ENCODE measurements at places on chromosomes 7 and 10.

GRCh38 chr7:140617081-140617480 lies 23.5 kb downstream of the DENND2A start:
- DNase-seq = no peak

GRCh38 chr7:24750441-24751055 lies 6.7 kb downstream of the GSDME start:
- DNase-seq = no peak

- no peak for DNase-seq
Observed at GRCh38 chr10:26311383-26311940, 94.9 kb downstream of the GAD2 start.

GRCh38 chr7:23358152-23358674 lies 59.1 kb downstream of the MALSU1 start:
- no peak for DNase-seq

GRCh38 chr10:14026325-14026724 lies 304.4 kb downstream of the FRMD4A start:
- DNase-seq = no peak

GRCh38 chr7:22346383-22347107 lies 10.4 kb downstream of the RAPGEF5 start:
- no peak for DNase-seq

- no peak for DNase-seq
Observed at GRCh38 chr10:16686054-16686902, 130.9 kb downstream of the RSU1 start.

GRCh38 chr10:43739161-43739560 lies 90.5 kb upstream of the ZNF32 start:
- no peak for DNase-seq

DNA sequence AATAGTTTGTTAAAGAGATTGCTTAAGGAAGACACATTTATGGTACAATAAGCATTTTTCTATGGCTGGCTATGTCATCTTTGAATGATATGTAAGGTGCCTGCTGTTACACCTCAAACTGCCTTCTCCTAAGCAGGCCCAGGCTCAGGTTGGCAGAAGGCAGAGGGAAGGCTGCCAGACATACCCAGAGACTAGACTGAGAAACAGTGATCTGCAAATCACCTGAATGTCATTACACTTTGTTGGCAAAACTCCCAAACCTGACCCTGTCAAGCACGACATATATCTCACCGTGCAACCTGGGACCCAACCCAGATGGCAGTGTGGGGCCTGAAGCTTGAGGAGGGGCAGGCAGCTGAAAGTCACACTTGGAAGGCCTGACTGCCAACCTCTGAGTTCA lies 136.6 kb upstream of the TARP start:
- DNase-seq = no peak

DNA sequence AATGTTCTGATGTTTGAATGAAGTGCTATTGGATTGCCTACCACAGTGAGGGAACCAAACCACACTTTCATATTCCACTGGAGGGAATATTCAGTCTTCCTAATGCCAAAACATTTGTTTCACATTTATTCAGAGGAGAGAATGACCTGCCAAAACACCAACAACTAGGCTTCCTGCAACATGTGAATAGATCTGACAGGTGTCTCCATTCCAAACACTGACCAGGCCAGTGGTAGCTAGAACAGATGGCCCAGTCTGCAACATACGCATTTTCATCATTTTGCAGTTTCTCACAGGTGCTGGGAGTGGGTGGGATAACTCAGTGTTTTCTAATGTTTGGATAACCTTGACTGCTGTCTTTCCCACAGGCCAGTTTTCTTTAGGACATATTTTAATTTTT lies 110.0 kb downstream of the RELN start:
- no peak for DNase-seq

DNA sequence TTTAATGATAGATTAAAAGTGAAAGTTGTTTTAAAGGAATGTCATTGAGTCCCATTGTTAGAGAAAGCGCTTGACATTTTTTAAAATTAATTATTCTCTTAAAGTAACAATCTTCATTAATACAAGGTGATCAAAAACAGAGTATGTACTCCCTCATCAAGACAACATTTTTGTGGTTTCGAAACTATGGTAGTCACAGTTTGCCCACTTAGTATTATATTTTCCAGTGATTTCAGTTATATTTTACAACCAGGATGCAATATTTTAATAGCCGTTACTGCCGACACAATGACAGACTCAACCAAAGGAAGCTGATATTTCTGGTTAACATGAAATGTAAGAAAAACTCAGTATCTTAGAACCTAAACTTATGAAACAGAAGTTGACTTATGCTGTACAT lies 31.3 kb downstream of the MKX start:
- no peak for DNase-seq

DNA sequence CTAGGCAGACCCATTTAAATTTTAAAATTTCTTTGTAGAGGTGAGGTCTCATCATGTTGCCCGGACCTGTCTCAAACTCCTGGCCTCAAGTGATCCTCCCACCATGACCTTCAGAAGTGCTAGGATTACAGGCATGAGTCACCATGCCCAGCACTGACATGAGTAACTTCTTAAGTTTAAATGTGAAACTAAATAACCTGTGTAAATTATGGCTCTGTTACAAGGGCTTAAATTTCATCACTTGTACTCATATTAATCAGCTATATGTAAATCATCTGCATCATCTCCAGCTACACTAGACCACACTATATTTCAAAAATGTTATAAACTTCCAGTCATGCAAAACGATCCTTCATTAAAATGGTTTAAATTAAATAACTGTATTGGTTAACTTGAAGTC lies 56.1 kb downstream of the ATAD1 start:
- DNase-seq = no peak

DNA sequence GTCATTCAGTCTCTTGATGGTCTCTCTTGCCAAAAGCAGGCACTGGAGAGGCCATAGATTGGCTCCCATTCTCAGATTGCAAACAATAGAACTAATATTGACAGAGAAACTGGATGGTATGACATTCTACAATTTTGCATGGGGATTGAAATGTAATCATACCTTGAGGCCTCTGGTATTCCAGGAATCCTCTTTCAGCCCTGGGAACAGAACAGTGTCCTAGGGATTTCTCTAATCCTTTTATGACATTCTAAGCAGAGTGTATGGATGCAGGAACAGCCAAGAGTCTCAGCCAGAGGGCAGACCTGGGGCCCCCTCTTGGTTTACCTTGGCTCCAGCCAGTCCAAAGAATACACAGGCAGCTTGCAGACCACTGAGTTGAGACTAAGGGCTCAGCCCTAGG lies 206.4 kb downstream of the KCNMA1 start:
- no peak for DNase-seq

GRCh38 chr10:3251172-3251571 lies 78.6 kb upstream of the PITRM1 start:
- DNase-seq = no peak

DNA sequence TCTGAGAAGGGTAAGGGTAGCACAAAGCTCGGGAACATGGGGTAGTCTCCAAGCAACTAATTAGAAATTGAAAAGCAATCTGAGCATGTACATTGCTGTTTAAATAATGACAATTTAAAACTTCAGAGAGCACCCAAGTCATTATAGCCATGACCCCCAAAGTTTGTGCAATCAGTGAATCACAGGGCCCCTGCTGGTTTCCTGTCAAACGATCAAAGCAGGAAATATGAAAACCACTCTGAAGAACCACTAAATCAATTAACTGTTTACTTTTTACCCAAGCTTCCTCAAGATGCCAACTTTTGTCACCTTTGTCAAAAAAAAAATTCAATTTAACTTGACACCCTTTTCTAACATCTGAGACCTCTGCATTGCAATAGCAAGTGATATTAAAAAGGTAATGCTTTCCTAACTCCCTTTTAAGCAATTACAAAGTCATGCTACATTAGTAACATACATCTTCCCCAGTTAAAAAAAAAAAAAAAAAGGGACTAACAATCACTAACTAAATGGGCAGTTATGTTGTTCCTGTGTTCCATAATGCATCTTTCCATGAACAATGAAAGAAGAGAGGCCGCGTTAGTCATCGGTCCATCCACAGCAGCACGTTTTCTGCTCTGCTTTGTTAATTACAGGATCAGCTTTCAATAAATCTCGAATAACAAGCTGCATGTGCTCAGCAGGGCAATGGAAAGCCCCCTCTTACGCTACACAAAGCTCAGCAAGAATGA lies 80.6 kb downstream of the ETV1 start:
- no peak for DNase-seq

GRCh38 chr7:150931199-150931869 lies 46.8 kb downstream of the KCNH2 start:
- no peak for DNase-seq

- DNase-seq = no peak
Observed at GRCh38 chr10:79473496-79474095, 28.2 kb upstream of the ZCCHC24 start.

DNA sequence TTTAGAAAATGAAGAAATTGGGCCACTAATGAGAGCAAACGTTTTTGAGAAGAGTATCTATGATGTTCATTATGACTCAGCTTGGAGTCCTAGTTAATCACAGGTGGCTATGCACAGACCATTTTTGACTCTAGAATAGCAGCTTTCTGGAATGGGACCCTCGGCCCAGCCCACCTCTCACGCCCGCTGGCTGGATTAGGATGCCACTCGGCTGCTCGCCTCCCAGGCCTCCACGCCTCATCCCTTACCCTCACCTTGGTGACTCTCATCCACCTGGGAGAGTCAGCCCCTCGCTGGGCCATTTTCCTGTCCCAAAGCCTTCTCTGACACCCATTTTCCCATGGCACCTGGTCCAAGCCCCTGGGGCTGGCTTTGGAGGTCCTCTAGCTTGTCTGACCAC lies 173.6 kb downstream of the ADAM12 start:
- no peak for DNase-seq

GRCh38 chr7:120064565-120064964 lies 208.4 kb upstream of the KCND2 start:
- DNase-seq = no peak

DNA sequence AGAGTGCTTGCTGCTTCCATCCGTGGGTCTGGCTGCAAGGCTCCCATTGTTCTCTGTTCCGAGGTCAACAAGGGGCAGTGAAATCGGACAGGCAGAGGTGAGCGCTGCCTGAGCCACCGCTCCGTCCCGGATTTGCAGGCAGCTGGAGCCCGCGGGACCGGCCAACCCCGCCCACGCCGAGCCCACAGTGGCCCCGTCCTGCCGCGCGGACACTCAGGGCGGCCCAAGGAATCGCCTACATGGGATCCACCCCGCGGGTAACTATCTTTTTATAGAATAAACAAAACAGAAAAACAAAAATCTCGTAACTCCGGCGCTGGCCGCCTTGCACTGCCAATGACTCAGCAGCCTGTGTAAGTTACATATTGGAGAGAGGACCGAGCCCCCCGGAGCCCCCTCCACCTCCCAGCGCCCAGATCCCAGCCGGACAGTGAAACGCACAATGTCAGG lies 1.9 kb downstream of the BNIP3 start:
- no peak for DNase-seq

- no peak for DNase-seq
Observed at GRCh38 chr7:71988201-71988600, 423.9 kb downstream of the CALN1 start.

- DNase-seq = no peak
Observed at GRCh38 chr10:6840766-6841165, 260.7 kb upstream of the PRKCQ start.

- DNase-seq = no peak
Observed at GRCh38 chr10:117421985-117422384, 46.7 kb upstream of the PDZD8 start.

- no peak for DNase-seq
Observed at GRCh38 chr10:60627778-60628748, 150.2 kb upstream of the CDK1 start.

- DNase-seq = no peak
Observed at GRCh38 chr10:132252412-132252811, 55.3 kb downstream of the STK32C start.

- no peak for DNase-seq
Observed at GRCh38 chr7:73758581-73759138, 11.4 kb downstream of the CLDN3 start.

- DNase-seq = no peak
Observed at GRCh38 chr7:107029061-107029763, 15.3 kb upstream of the PRKAR2B start.

DNA sequence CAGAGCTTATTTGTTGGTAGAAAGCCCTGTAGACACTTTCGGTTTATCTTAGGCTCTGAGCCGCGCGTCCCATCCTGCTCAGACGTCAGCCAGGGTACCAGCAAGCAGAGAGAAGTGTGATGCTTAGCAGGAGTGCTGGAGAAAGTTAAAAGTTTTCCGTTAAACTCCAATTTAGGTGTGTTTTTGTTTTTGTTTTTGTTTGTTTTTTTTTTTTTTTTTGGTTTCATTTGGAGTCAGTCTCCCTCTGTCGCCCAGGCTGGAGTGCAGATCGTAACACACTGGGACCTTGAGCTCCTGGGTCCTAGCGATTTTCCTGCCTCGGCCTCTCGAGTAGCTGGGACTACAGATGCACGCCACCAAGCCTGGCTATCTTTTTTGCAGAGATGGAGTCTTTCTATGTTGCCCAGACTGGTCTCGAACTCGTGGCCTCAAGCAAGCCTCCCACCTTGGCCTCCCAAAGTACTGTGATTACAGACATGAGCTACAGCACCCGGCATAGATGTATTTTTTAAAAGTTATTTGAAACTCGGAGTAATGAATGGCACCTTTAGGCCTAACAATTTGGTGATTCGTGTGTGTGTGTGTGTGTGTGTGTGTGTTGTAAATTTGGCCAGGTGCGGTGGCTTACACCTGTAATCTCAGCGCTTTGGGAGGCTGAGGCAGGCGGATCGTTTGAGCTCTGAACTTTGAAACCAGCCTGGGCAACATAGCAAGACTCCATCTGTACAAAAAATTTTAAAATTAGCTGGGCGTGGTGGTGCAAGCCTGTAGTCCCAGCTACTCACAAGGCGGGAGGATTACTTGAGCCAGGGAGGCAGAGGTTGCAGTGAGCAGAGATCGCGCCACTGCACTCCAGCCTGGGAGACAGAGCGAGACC lies 1.3 kb upstream of the HIP1 start:
- DNase-seq = no peak

DNA sequence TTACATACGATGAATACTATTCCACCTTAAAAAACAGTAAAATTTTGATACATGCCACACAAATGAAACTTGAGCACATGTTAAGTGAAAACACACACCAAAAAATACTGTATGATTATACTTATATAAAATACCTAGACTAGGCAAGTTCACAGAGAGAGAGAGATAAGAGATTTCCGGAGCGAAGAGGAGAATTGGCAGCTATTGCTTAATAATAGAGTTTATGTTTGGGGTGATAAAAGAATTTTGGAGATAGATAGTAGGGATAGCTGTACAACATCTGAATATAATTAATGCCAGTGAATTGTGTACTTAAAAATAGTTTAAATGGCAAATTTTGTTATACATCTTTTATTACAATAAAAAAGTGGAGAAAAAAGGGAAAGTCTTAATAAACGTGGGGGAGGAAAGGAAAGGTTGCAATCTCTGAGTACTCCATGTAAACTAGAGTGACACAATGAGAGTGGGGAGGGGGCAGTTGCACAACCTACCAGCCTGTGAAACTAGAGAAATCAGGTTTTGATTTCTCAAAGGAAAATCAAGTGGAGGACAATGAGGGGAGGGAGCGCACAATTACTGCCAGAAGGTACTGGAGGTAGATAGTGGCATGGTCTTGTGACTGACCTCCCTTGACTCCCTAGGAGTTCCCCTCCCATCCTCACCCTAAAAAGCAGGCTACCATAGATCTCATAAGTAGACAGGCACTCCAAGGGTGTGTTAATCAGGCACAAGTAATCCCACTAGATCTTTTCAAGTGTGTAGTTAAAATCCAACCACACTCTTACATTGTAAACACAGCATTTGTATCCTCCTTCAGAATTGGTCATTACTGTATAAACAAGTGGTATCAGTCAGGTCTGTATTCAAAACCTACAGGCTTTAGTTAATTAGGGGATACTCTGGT lies 31.6 kb upstream of the ANK3 start:
- DNase-seq = no peak

Measured in RWPE2 (cell line).